Stimulated activated CD8-positive, alpha-beta memory T cell treated with anti-CD3 and anti-CD28 coated beads, Interleukin-7, amount 100 ng/mL, for 1 hour (primary cell): ENCODE measurements at places on chromosomes 11 and 22.

- no peak for DNase-seq
Measured at GRCh38 chr11:29482510-29482909, 534.3 kb downstream of the KCNA4 start.

DNA sequence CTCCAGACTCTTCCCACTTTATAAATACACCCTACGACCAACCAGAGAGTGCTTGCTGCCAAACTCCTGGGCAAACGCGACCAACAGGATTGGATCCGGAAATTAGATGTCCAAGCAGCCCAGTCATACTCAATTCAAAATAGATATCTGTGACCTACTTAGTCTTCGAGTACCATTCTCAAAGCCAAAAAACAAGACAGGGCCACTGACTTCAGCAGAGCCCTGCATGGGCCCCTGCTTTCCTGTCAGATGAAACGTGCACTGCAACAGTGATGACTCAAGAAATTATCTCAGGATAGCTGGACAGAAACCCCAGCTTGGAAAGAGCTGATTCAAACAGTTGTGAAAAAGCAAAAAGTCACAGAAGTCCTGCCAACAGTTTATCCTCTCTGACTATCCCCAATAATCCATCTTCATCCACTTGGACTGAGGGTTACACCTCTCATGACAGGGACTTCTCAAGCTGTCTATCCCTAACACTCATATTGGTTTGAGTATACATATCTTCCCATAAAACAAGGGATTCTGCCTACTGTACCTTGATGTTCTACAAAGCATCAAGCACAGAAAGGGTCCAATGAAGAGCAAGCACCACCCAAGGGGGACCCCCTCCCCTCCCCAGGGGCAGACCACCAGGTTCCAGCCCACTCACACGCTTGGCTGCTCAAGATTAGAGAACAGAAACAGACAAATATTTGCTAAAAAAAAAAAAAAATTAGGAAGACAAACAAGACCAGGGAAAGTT lies 17.4 kb downstream of the SMCO4 start:
- DNase-seq: no peak

DNA sequence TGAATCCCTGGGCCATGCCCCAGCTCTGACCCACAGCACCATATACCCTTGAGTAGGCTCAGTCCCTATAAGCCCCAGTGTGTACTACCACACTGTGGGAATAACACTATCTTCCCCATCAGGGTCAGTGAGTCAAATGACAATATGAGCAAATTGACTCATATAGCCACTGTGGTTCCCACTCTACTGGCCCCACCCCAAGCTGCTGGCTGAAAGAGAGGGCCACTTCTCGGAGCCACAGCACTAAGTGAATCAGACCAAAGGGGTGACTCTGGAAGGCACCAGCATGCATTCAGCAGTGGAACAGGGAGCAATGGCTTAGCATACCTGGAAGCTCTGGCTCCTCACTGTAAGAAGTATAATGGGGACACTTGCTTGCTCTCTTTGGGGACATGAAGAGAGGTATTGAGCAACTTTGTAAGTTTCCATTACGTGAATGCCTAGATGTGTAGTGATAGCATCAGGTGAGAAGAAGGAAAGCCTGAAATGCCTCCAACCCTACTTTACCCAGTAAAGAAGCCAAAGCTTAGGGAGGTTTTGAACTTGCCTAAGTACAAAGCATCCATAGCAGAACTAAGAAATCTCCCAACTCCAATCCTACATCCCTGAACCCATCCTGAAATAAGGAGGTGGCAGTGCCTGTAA lies 13.5 kb downstream of the CD59 start:
- no peak for DNase-seq

- no peak for DNase-seq
Measured at GRCh38 chr11:14036469-14036868, 73.9 kb downstream of the SPON1 start.
